WTC11 (cell line): ENCODE measurements at places on chromosomes 16 and 17. TPM values are rescaled to one million over a fixed set of nuclear protein-coding genes. Genes with fewer than 3 reads are reported as not detected.

DNA sequence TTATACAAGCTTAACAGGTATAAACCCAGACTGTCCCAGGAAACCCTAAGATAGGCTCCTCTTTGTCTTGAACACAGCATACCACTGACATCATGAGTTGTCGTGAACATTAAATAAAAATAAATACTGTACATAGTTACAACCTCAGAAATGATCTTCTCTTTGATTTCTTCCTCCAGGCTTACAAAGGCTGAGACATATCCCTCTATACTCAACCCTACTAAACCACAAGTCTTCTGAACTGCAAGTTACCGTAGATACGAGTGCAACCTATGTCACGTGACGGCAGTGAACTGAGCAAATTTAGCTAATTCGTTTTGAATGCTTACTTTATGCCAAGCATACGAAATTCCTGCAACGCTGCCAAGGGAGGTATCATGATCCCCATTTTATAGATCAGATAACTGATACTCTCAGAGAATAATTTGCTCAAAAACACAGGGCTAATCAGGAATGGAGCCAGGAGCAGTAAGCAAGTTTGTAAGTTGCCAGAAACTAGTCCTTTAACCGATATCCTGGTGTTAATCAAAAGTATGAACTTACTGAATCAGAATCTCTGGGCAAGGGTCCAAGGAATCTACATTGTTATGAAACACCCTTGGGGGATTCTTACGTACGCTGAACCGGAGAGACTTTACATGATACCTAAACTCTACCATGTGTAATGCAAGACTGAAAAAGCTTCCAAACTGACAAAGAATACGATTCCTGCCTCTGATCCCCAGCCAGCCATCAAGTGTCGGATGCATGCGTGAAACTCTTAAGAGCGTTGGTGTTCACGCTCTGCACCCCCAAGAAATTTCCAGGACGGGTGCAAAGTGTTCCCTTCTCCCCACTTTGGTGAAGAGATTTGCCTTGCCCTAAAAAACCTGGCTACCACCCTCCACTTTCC is 106.2 kb downstream of the XYLT1 start:
- DNase-seq, result no peak

- DNase-seq, result no peak
Measured at GRCh38 chr17:32114536-32114935, 27.8 kb upstream of the RHOT1 start.

- DNase-seq, result no peak
Measured at GRCh38 chr16:73113336-73113735, 65.4 kb upstream of the ZFHX3 start.

DNA sequence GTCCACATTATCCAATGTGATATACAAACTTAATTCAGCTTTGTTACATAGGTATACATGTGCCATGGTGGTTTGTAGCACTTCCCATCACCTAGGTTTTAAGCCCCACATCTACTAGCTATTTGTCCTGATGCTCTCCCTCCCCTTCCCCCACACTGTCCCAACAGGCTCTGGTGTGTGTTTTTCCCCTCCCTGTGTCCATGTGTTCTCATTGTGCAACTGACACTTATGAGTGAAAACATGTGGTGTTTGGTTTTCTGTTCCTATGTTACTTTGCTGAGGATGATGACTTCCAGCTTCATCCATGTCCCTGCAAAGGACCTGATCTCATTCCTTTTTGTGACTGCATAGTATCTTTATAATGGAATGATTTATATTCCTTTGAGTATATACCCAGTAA is 196.7 kb downstream of the CDH11 start:
- DNase-seq, result no peak

GRCh38 chr16:54425068-54425467 is 138.5 kb upstream of the IRX3 start:
- DNase-seq, result no peak

GRCh38 chr17:70366386-70366785 is 197.1 kb downstream of the KCNJ2 start:
- DNase-seq, result no peak

GRCh38 chr17:78917451-78918275 is 7.5 kb downstream of the TIMP2 start:
- no peak for DNase-seq

GRCh38 chr17:79991140-79991923 is 44.3 kb downstream of the TBC1D16 start:
- peak; percentile 87 for DNase-seq

DNA sequence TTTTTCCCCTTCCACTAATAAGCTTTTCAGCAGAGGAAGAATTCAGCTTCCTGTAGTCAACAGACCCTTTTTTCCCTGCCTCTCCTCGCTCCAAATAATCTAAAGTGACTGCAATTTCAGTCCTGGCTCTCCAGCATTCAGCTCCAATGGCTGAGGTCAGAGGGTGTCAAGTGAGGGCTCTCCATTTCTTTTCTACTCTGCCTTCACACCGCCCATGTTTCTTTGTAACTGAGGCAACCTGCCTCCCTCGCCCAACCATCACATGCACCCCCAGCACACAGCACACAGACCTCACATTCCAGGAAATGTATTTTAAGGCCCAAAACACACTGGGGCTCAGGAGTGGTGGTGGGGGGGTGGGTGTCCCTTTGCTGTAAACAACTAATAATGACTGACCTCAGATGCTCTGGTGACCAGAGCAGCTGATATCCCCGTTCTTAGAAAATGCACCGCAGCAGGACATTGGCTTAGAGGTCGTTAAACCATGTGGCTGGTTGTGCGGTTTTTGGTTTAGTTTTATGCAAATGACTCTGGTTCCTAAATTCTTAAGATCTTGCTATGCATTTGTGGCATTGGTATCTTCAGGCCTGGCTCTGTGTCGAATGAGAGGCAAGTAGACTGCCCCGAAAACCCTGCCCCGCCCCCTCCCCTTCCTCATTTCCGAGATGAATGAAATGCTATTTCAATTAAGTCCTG is 203.6 kb downstream of the ZFHX3 start:
- DNase-seq, result no peak

DNA sequence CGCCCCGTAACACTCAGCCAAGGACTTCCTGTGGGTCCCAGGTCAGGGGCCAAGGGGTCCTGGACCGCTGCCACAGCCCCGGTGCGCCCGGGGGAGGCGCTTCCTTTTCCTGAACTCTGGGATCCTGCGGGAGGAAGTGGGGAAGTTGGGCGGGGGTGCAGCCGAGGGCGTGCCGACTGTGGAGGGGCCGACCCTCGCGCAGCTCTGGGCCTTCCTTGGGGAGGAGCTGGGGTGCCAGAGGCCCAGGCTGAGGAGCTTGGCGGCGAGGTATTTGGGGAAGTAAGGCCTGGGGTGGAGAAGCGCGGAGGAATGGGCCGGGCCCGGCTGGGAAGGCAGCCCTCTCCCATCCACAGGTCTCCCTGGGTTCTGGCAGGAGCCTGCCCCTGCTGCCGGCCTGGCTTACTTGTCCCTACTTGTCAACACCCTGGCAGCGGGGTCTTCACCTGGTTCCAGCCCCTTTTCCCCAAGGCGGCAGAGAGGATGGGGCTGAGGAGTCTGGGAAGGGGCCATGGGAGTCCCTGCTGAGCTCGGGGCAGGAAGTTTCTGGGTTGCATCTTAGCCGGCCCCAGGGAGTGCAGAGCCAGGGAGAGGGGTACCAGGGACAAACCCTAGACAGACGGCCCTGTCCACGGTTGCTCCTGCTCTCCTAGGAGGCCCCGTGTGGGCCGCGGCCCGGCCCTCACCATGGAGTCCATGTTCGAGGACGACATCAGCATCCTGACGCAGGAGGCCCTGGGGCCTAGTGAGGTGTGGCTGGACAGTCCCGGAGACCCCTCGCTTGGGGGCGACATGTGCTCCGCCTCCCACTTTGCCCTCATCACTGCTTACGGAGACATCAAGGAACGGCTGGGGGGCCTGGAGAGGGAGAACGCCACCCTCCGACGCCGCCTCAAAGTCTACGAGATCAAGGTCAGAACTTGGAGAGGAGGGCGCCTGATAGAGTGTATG is 1.7 kb downstream of the TBKBP1 start:
- DNase-seq, result peak; percentile 51

DNA sequence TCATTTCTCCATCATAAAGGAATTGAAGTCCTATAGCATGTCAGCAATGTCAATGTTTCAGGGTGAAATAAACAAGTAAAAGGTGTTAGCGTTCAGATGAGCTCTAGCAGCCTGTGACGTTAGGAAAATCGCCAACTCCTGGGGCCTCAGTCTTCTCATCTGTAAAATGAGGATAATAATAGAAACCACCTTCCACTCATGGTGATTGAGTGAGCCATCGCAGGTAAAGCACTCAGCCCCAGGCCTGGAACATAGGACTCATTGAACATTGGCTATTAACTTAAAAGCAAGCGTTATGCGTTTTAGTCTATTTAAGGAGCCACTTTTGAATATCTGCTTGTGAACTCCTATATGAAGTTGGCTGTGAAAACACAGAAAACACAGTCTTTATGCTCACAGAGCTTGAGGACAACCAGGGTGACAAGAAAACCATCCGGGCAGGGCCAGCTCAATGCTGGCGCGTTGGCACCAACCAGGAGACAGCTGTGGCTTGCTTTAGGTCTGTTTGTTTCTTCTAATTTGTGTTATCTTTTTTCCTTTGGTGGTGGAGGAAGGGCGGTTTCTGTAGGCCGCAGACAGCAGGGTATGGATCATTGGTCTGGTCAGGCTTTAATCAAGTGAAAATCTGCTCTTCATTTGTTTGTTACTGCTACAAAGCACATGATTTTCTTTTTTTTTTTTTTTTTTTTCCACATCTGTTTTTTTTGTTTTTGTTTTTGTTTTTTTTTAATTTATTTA is 35.7 kb upstream of the MED9 start:
- no peak for DNase-seq

GRCh38 chr17:29074488-29074887 is 31.5 kb downstream of the PIPOX start:
- no peak for DNase-seq

GRCh38 chr17:72346306-72346705 is 225.5 kb downstream of the SOX9 start:
- no peak for DNase-seq

DNA sequence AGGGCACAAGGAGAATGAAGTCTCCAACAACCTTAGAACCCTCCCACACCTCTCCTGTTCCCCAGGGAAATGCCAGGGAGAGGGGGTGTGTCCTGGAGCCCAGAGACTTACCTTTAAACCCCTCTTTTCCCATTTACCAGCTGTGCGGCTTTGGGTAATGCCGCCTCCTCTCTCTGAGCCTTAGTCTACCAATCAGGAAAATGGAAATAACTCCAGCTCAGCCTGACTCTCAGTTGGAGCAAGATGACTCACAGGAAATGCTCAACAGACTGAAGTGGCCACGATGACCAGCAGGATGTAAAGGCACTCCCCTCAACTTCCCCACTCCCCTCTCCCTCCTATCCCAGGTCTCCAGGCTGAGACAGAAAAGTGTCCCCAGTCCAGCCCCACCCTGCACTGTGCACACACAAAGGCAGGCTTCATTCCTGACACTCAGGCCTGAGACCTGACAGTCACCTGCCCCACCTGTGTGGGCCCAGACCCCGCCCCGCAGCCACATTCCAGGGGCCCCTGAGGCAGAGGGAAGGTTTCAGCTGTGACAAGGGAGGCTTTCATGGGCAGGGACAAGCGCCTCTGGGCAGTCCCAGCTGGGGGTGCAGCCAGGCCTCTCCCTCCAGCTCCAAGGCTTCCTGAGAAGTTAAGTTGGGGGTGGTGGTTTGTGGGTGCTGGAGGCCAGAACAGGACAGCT is 3.0 kb upstream of the KRT15 start:
- peak; percentile 57 for DNase-seq

DNA sequence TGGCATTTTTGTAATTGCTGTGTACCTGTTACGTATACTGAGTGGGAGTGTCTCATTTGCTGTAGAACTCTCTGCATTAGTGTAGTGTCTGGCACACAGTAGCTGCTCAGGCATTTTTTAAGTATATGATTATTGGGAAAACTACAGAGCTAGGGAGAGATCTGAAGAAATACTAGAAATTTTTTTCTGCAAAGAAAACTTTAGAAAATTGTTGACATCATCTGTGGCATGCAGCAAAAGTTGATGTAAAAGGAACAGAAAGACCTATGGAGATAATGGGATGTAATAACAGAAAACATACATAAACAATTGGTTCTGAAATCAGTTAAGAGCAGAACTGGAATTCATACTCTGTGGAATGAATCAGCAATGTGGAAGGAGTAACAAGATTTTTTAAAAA is 11.6 kb downstream of the CLTC start:
- no peak for DNase-seq

GRCh38 chr17:27506348-27507218 is 50.3 kb downstream of the KSR1 start:
- DNase-seq, result peak; percentile 52

GRCh38 chr17:72602517-72603419 is 481.9 kb downstream of the SOX9 start:
- peak; percentile 48 for DNase-seq

DNA sequence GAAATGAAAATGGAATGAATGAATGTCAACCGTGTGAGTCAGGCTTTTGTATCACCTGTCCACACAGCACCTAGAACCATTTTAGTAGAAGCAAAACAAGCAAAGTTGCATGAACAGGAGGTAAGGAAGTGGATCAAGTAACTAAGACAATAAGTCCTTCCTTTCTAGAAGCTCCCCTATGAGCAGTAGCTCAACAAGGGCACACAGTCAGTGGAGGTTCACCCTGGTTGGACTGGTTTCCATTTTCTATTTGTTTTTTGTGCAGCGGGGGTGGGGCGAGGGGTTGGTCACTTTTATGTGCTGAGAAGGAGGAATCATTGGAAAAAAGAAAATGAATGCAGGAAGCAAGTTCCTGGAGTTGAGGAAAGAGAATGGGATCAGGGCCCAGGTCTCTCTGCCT is 4.0 kb upstream of the HSBP1 start:
- DNase-seq, result no peak

Gene MGAT5B
- 11.5 to 12.0 TPM (median 11.6 TPM) in 3 replicates for total RNA-seq

Gene SLC16A5
- 32.4 to 33.5 TPM (median 33.1 TPM) in 3 replicates for total RNA-seq

Gene GAST
- not detected in 3 replicates for total RNA-seq

Gene UTS2R
- total RNA-seq, result 0.46 to 0.76 TPM (median 0.53 TPM) in 3 replicates

Gene CDYL2
- total RNA-seq, result 4.3 to 8.2 TPM (median 5.4 TPM) in 3 replicates

Gene MFAP4
- total RNA-seq, result 3.9 to 4.1 TPM (median 4.0 TPM) in 3 replicates
